ENCODE measurements at places on chromosomes 7 and 10.

DNA sequence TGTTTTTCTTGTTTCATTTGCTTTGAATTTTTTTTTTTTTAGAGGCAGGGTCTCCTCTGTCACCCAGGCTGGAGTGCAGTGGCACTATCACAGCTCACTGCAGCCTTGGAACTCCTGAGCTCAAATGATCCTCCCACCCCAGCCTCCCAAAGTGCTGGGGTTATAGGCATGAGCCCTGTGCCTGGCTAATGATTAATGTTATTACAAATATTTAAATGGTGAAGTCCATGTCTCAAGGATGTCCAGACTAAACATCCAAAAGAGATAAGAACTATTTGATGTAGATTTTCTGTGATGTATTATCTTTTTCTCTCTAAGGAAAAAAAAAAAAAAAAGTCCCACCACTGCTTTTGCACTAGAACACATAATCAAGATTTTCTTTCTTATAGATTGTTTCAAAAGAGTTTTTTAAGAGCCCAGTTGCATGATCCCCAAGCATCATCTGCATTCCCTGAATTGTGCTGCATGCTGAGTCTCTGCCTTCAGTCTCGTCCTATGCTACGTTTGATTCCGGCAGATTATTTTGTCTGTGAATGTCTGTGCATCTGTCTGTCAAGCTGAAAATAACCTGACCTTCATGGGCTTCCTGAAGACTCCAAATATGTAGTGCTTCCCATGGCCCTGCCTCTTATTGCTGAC is 33.4 kb downstream of the MACROH2A2 start:
- no peak for DNase-seq

- DNase-seq: no peak
Observed at GRCh38 chr10:18498998-18499397, 152.4 kb downstream of the NSUN6 start.

DNA sequence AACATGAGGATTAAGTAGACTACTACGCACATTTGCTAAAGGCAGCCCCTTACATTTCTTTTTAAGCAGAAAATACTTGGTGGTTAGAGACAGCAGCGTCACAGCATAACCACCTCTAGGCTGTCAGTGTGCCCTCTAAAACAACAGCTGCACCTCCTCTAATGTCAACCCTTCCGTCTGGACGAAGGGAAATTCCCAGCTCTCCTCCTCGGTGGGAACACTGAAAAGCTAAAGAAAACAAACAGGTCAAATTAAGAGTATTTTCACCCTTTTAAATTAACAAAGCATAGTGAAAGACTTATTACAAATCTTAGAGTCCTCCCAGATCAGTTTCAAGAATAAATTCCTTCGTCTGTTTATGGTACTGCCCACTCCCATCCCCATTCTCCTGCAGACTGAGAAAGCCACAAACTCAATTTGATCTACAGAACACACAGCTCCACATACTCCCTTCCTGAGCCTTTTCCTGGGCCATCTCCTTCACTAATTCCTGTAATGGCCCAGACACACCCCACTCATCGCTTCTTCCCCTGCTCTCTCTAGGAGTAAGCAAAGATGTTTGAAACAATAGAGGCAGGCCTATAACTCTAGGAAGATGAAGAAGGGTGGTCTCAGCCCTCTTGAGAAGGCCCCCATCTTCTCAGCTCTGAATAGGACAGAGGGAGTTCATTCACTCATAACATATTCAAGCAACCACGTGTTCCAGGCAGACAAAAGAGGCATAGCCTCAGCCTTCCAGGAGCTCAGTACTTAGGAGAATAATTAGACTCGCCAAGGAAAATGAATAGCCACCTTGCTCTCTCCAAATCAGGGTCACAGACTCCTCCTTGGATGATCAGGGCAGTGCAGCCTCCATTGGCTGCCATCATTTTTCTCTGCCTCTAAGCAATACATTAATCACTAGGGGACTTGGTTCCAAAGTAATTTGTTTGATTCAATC is 47.5 kb upstream of the HNRNPH3 start:
- DNase-seq: no peak

DNA sequence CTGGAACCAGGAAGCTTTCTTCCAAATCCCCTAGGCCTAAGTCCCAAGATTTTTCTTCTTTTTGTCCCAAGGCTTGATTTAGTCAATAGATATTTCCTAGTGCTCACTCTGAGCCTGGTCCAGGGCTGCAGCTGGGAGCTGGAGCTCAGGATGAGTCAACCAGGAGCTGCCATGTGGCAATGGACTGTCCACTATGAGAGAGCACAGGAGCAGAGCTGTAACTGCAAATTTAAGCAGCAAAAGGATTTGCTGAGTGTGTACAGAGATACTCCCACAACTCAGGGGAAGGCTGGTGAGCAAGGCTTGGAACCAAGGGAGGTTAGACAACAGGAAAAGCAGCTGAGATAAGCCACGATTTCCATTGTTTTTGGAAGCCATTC is 92.1 kb upstream of the CXCL12 start:
- DNase-seq: no peak

- DNase-seq: peak; percentile 32
Observed at GRCh38 chr10:28177944-28178637, 124.8 kb downstream of the MPP7 start.

DNA sequence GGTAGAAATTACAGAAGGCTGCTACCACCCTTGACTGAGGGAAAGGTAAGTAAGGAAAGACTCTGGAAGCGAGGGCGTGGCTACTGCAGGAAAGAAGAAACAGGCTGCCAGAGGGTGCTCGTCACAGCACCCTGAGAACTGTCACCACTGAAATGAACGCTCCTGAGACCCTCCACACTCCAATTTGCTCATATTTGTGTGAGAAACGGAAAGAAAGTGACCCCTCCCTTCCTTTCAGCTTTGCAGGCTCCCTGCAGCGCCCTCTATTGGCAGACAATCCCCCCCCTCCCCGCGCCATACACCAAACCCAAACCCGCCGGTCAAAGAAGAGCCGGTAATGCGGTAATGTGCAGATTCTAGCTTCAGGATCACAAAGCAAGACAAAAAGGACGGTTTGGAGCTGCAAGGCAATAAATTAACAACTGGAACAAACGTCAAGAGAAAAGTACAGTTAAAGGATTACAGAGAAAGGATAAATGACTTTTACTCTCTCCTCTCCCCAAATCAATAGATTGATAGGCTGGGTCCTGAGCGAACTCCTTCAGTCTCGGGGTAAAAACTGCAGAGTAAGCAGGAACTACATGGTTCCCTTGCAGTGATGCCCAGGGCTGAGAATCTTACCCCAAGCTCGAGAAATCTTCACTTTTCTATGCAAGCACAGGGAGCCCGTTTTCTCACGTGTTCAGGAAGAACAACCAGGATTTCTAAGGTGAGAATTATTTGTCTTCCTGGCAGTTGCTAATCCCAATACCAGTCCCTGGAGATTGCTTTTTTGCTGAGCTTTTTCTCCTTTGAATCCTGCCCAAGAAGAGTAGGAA is 47.6 kb downstream of the STEAP1B start:
- no peak for DNase-seq

DNA sequence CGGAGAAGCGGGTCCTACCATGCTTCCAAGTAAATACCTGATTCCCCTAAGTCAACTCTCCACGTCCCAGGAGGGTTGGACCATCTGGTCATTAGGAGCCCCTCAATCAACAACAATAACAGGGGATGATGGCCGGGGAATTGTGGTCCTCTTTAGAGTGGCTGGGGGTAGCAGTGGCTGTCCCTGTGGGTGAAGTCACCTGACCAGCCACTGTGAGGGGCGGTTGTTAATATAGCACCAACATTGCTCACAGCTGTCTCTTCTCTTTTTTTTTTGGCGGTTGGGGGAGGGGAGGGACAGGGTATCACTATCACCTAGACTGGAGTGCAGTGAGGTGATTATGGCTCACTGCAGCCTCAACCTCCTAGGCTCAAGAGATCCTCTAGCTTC is 67.9 kb downstream of the SPDYE5 start:
- no peak for DNase-seq

All from CD4-positive, alpha-beta memory T cell (primary cell).